Caki2 (cell line): ENCODE measurements at places on chromosomes 1 and 21. TPM values are rescaled to one million over a fixed set of nuclear protein-coding genes. Genes with fewer than 3 reads are reported as not detected.

DNA sequence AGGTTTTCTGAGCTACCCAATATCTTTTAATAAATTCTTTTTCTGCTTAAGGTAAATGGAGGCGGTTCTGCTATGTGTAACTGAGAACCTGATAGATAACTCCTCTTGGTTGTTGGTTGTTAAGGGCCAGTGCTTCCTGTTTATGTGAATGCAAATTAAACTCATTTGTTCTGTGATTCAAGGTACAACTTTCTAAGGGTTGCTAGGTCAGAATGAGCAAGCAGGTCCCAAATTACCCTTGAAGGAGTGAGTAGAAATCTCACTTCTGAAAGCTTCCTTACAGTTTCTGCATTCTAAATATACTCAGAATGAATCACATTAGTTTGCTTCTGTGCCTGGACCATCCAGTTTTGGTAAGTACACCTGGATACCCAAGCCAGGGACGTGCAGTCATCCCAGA, 15.5 kb upstream of the FAM78B start:
- no peak for DNase-seq

HIVEP3 gene
- total RNA-seq, result 0.03 and 1.4 TPM in 2 replicates

ACKR1 gene
- total RNA-seq, result not detected in 2 replicates

DNA sequence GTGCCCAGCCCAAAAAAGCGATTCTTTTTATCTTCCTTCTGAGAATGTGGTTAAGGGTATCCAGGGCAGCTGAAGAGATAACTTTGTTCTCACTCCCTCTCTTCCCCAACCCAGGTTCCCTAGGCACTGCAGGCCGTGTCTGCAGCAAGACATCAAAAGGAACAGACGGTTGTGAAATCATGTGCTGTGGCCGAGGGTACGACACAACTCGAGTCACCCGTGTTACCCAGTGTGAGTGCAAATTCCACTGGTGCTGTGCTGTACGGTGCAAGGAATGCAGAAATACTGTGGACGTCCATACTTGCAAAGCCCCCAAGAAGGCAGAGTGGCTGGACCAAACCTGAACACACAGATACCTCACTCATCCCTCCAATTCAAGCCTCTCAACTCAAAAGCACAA, 11.4 kb downstream of the WNT2B start:
- DNase-seq, result no peak
